ENCODE measurements at places on chromosomes 3 and 15.

- no peak for DNase-seq
These were observed 149.2 kb upstream of the SLCO3A1 start for GRCh38 chr15:91704343-91704742.

DNA sequence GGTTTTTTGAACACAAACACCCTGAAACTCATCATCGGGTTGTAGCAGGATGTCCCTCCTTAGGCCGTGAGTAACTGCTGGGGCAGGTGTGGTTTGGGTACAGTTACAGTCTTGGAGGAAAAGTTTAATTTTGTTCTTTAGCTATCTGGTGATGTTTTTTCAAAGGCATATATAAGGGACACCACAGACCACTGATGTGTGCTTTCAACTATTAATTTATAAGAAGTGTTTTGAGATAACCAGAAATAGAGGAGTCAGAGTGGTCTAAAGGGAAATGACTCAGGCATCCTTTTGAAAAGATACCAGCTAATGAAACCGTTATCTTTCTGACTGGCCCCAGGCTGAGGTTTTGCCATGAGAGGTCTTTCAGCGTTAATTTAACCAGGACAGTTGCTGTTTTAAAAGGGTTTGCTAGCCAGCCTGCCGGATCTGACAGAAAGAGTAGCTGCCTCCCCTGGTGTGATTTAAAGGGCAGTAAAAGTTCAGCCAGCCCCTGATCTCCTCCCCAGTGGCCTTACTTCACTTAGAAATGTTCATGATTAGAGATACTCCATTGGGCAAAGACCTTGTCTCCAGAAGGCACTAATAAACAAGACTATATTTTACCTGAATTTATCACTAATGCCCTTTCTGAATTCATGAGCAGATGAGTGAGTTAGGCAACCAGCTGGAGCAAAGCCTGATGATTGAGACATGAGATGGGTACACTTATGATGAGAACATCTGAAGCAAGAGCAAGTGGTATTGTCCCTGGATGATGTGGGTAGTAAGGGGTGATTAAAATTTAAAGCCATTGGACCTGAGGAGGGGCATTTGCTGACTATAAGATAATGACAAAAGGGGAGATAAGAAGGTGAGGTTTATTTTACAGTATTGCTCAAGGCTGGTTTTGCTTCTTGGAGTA is 482.5 kb upstream of the TBL1XR1 start:
- DNase-seq = peak; percentile 96

DNA sequence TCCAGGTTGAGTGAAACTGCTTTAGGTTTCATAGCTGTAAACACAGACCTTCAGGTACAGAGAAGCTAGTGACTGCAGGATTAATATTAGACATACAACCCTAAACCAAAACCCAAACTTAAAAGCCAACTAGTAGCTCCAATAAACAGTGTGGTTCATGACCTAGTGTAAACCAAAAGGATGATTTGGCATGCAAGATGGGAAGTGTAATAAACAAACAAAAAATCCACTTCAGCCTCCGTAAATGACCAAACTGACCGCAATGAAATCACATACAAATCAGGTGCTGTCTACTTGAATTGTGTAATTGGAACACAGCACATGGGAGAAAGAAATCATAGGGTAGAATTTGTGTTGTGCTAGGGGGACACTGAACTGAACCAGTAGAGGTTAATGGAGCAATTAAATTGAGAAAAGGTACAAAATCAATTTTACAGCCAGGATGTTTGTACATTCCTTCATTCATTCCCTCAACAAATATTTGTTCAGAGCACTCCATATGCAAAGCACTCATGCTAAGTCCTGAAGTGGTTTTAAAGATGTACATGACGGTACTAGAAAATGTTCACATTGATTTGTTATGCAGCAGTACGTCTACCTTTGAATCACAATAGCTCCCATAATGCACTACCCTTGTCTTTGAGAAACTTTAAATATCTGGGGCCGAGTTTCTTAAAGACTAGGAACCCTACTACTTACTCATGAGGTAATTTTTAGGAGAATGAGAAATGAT is 21.4 kb upstream of the CHST2 start:
- no peak for DNase-seq

DNA sequence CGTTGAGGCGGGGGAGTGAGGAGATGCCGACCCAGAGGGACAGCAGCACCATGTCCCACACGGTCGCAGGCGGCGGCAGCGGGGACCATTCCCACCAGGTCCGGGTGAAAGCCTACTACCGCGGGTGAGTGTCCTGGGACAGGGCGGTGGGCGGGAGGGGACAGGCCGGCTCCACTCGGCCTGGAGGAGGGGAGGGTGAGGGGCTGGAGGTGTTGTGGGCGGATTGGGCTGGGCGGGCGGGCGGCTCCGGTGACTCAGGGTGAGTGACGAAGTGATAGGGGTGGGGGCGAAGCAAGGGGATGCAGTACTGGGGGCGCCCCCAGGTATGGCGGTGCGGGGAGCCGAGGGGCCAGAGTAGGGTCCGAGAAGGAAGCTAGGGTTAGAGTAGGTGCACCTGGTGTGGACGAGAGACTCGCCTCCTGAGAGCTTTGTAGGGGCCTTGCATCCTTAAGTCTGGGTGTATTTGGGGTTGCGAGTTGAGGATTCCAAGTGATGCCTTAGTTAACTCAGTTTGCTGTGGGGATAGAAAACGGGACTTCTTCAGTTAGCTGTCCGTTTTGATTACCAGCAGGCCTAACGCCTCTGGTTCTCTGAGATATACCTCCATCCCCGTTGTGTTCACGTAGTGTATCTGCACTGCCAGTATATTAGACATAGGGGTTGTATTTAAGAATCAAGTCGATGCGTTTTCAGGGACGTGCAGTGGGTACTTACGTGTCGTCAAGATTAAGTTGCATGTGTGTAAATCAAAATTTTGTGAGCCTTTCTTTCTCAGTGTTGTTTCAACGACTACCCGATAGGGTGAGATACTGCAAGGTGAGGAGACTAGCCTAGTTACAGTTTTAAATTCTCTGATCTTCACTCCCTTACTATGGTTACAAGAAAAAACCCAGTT is 670 bp downstream of the PRKCI start:
- peak; percentile 22 for DNase-seq

DNA sequence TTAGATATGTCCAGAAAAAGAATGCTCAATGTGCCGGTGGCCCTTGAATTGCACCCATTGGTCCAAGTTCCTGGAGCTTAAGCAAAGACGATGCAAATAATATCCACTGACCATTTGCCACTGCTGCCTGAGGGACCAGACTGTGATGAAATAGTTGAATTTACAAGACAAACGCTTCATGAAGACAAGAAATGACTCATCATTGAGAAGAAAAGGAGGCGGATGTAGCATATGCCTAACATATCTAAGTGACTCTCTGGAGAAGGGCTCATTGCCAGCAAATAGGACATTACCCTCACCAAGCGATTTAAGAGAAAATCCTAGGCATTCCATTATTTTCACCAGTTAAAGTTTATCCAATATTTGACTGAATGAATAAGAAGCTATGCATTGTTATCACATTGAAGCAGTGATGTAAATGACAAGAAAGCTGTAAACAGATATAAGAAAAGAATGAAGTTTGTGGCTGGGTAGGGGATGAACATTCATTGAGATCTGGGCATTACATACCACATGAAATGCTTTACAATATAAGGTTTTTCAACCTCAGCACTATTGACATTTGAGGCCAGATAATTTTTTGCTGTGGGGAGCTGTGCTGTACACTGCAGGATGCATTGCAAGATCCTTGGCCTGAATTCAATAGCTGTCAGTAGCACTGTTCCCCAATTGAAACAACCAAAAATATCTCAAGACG is 48.9 kb upstream of the CPNE4 start:
- DNase-seq = peak; percentile 7

DNA sequence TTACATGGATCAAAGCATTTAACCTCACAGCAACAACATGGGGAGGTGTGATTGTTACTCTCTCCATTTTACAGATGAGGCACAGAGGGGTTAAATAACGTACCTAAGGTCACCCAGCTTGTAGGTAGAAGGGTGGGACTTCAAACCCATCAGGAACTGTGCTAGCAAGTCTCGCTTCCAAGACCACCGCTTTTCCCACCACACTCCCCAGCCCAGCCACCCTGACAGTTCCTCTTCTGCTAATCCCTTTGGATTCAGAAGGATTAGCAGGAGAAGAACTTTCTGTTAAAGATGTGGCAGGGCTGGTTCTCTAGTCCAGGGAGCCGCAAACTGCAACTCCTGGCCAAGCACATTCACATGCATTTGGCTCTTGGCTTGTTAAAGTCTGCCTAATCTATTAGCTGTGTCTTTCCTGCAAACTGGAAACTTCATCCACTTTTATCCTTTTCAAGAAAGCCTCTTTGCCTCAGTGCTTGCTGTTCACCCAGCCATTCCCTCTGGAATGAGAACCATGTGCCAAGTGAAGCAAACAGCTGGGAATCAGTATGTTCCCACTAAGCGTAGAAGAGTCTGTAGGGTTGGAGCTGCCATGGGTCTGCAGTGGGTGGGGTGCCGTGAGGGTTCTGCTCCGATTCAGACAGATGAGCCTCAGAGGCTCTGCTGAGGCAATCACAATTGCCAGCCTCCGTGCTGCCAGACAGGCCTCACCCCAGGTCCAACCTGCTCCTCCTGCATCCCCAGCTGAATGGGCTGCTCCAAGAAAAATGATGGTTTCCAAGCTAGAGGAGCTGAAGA is 44.6 kb downstream of the POMGNT2 start:
- no peak for DNase-seq

DNA sequence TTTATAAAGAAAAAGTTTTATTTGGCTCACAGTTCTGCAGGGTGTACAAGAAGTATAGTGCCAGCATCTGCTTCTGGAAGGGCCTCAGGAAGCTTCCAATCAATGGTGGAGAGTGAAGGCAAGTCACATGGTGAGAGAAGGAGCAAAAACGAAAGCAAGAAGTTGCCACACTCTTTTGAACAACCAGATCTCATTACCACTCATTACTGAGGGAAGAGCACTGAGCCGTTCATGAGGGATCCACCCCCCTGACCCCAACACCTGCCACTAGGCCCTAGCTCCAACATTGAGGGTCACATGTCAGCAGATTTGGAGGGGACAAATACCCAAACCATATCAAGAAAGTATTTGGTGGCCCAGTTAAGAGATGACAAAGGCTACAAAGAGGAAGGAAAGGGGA is 239.3 kb upstream of the UBE2E1 start:
- no peak for DNase-seq

DNA sequence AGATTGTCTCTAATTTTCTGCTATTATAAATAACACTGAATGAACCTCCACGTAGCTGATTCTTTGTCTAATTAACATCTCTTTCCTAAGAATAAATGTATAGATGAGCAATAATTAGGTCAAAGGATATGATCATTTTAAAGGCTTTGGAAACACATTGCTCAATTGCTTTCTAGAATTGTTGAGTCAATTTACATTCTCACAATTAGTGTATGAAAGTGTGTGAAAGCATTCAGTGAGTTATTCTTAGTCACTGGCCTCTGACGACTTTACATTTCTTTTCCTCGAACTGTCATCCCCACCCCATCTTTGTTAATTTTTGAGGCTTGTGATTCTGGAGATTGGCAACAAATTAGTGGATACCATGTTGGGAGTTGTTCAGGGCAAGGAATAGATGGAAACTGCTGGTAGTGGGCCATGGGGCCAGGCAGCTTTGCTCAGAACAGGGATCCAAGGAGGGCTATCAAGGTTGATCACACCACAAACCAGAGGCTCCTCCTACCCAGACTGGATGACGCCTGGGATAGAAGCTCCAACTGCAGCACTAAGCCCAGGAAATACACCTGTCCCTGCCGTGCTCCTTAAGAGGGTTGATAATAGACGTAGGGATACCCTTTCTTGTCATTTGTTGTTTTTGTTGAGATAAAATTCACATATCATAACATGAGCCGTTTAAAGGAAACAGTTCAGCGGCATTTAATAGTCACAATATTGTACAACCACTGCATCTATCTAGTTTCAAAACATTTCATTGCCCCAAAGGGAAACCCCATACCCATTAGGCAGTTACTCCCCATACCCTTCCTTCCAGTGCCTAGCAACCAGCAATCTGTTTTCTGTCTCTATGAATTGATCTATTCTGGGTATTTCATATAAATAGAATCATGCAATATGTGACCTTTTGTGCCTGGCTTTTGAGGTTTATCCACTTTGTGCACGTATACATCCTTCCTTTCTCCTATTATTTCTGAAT is 27.9 kb downstream of the EIF1B start:
- no peak for DNase-seq

- peak; percentile 84 for DNase-seq
These were observed 22.0 kb downstream of the TMPRSS7 start for GRCh38 chr3:112056451-112056929.

- DNase-seq = no peak
These were observed 52.1 kb upstream of the FGD5 start for GRCh38 chr3:14766428-14767244.

DNA sequence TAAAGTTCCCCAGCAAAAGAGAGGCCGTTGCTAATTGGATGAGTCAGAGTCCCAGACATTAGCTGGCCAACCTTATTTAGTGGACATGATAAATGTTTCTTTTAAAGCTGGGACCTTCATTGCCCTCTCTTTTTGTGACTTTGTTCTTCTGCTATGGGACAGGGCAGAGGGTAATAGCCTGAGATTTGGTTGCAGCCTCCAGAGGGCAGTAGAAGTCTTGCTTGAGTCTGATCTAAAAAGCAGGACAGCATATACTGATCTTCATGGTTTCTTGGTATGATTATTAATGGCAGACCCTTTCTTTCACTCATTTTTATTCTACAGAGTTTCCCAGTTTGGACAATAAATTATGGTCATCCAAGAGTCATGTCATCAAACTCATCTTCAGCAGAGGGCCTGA is 25.1 kb upstream of the ZKSCAN7 start:
- no peak for DNase-seq

GRCh38 chr3:118485693-118486092 is 549.0 kb downstream of the IGSF11 start:
- DNase-seq = no peak

GRCh38 chr15:25090073-25090733 is 135.4 kb downstream of the SNRPN start:
- no peak for DNase-seq

DNA sequence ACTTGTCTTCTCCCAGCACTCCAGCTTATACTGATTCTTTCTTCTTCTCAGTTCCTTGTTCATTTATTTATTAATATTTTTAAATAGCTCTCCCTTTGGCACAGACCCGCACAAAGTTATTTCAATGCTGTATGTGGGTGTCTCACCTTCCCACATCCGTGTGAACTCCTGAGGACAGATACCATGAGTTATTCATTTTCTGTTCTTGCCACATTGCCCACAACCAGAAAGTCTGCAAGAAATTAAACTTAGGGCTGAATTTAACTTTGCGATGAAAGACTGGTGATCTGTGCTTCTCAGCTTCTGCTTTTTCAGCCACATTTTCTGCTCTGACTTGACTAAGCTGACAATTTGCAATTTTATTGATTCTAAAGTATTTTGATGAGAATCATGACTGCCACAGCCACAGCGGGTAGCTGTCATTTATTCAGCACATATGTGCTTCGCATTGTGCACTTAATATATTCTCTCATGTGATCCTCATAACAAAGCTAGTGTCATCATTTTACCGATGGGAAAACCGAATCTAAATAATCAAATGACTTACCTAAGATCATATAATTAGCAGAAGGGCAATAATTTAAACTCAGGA is 569.8 kb downstream of the EDEM1 start:
- no peak for DNase-seq

DNA sequence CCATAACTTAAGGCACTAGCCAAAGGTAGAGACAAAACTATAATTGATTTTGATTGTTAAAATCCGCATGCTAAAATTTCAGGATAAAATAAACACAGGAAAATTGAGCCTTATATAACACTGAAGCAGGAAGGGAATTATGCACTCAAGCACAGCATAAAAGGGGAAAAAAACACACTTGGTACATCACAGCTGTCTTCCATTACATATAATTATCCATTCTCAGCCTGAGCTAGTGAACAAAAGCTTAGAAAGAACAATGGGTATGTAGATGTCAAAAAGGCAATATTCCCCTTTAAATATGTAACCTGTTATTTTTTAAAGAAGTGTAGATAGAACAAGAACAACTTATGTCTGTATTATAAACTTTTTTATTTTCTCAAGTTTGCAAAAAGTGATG is 899.2 kb downstream of the ROBO1 start:
- no peak for DNase-seq
